ENCODE measurements at places on chromosomes 7 and 10. TPM values are rescaled to one million over a fixed set of nuclear protein-coding genes. Genes with fewer than 3 reads are reported as not detected.
A peak's percentile ranks its signal among the peaks of the same experiment; 100 is the strongest.

SGCE gene
- total RNA-seq: 0.38 TPM

ZCCHC24 gene
- total RNA-seq: 1.4 TPM

TNS3 gene
- total RNA-seq: 4.7 TPM

CTAGE4 gene
- 0.56 TPM for total RNA-seq

SH2B2 gene
- total RNA-seq: 2.9 TPM

EXOC6 gene
- 14.2 TPM for total RNA-seq

LHFPL3 gene
- total RNA-seq: not detected

GRCh38 chr7:134548877-134549276 lies at the start of gene AKR1B15:
Gene AKR1B15, plus strand, starts transcription at chr7:134549110. Its CDS starts 15,510 bp downstream, at chr7:134564620.
- H3K4me1 ChIP-seq: no peaks in the 10 kb centered on the region
- no peaks in the 10 kb centered on the region for H3K36me3 ChIP-seq
- H3K27me3 ChIP-seq: peaks cover 9% of the 10 kb centered on the region

- DNase-seq: no peak
- no peak overlapping the region for H3K27ac ChIP-seq
- no peaks in the 10 kb centered on the region for H3K36me3 ChIP-seq
These were observed 143.1 kb downstream of the ELAPOR2 start for GRCh38 chr7:86916277-86916825.

DNA sequence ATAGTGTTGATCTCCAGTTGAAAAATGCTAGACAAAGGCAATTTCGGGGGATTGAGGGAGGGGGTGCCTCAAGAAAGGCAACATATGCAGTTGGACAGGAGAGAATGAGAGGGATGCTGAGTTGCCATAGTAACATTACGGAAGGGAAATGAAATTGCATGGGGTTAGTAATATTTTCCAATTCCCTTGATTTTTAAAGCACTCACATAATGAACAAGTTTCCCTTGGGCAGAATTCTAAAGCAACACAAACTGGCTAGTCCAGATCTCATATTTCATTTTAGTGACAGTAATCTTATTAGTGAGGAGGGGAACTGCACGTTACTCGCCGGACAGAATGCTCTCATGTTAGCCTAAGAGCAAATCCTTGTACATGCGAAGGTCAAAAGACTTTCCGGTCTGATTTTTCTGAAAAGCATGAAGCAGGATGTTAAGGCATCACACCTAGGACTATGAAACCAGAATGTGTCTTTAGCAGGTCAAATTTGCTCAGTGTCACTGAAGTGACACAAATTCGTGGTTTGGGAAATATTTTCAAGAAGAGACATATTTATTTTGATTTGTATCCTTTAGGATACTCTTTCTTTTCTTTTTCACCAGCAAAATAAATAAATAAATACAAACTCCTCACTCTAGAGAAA lies 165.5 kb downstream of the ANK3 start:
- H3K4me1 ChIP-seq: no peaks in the 10 kb centered on the region
- no peak overlapping the region for H3K4me3 ChIP-seq
- no peaks in the 10 kb centered on the region for H3K27me3 ChIP-seq
- DNase-seq: no peak
- no peaks in the 10 kb centered on the region for H3K36me3 ChIP-seq
- no peak overlapping the region for H3K27ac ChIP-seq

DNA sequence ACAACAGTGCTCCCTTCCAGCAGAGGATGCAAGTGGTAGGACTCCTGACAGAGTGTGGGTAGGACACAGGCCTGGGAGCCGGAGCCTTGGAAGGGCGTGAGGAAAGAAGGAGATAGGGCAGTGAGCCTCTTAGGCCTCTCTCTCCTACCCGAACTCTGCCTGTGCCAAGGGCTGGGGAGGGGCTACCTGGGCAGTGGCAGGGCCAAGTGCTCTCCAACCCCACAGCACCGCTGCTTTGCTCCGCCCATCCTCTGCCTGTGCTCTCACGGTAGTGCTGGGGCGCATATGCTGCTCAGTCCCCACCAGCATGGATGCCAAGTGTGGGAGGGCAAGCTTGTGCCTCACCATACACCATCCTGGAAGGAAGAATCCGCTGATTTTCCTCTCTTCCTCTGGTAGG lies 7.5 kb downstream of the FAM131B start:
- H3K4me1 ChIP-seq: peaks cover 2% of the 10 kb centered on the region
- no peak for DNase-seq
- no peak overlapping the region for H3K4me3 ChIP-seq
- H3K27ac ChIP-seq: no peak overlapping the region
- H3K27me3 ChIP-seq: peaks cover 20% of the 10 kb centered on the region

DNA sequence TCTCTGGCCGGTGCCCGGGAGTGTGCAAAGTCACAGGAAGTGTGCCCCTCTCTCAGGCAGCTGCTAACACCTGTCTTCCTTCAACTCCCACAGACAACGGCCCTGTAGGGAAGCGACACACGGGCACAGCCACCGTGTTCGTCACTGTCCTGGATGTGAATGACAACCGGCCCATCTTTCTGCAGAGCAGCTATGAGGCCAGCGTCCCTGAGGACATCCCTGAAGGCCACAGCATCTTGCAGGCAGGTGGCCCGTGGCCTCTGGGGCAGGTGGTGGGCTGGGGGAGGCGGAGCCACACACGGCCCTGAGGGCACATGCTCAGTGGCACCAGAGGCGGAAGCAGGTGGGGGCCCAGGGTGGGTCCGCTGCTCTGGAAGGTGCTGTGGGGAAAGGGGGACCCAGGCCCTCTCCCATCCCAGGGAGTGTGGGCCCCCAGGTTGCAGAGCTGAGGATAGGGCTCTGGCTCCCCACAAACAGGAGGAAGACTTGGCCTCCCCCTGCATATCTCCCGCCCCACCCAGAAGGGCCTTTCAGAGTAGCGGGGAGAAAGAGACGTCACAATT lies 6.9 kb downstream of the C10orf105 start:
- no peaks in the 10 kb centered on the region for H3K27me3 ChIP-seq
- peak; percentile 68 for DNase-seq
- no peaks in the 10 kb centered on the region for H3K36me3 ChIP-seq
- peak overlapping the region; percentile 97 for H3K27ac ChIP-seq
- H3K4me3 ChIP-seq: peak overlapping the region; percentile 77

DNA sequence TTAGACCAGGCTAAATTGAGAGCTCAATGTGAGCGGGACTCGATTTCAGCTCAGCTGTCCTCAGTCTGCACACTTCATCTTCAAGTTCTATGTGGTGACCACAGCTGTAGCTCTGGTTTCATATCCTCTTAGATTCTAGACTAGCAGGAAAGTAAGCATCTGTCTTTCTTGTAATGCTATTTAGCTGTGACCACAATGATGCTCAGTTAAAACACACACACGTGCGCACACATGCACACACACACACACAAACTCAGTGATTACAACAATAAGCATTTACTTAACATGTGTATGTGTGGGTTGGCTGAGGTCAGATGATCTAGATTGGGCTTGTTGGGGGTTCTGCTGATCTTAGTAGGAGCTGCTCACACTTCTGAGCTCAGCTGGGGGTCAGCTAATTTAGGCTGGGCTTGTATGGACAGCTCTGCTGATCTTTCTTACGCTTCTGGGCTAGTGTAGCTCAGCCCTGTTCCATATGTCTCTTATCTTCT lies 82.5 kb downstream of the ZNF365 start:
- no peak overlapping the region for H3K27ac ChIP-seq
- peaks cover 7% of the 10 kb centered on the region for H3K4me1 ChIP-seq
- no peak overlapping the region for H3K4me3 ChIP-seq
- no peak for DNase-seq
- no peaks in the 10 kb centered on the region for H3K36me3 ChIP-seq

DNA sequence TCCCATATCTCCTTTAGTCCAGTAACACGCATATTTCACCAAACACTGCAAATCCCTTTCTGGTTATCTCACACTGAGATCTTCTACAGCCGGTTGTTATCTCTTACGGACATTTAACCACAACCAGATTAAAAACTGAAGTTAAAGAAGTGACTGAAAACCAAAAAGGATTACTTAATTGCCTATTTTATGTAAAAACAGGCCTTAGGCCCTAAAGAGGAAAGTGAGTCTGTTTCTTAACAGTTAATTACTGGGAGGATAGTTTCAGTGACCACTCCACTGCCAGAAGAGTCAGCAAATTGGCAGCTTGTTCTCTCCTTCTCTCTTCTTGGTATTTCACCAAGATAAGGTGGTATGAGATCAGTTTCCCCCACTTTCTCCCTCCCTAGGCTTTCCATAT lies 161.9 kb upstream of the MEOX2 start:
- no peak for DNase-seq
- no peaks in the 10 kb centered on the region for H3K36me3 ChIP-seq
- no peaks in the 10 kb centered on the region for H3K27me3 ChIP-seq
- no peak overlapping the region for H3K4me3 ChIP-seq
- no peak overlapping the region for H3K27ac ChIP-seq

DNA sequence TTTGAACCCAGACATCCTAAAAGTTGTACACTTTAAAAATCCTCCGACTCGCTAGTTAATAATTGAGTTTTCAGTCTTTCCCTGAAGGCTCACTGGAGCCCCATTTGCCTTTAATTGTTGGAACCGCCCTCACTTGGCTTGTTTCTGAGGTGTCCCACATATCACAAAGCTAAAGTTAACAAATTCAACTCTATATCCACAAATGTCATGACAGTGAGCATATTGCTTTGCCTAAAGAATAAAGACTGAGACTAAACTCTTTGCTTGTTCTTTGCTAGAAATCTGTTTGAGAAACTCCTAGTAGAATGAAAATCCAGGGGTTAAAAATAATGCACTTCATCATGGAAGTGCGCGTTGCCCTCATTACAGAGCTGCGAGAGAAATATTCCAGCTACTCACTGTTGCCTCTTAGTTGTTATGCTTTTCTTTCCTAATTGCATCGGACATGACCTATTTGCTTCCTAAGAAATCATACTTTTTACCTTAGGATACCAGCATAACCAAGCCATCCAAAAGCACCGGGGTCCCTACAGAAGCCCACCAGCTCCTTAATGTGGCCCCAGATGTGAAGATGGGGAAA lies 752 bp downstream of the THSD7A start:
- H3K27me3 ChIP-seq: peaks cover 42% of the 10 kb centered on the region
- H3K4me3 ChIP-seq: peak overlapping the region; percentile 15
- peaks cover 12% of the 10 kb centered on the region for H3K4me1 ChIP-seq
- no peak for DNase-seq

GRCh38 chr10:70135684-70136083 lies 3.1 kb upstream of the AIFM2 start:
- no peak overlapping the region for H3K27ac ChIP-seq
- no peak for DNase-seq
- H3K4me3 ChIP-seq: no peak overlapping the region
- H3K27me3 ChIP-seq: peaks cover 2% of the 10 kb centered on the region

GRCh38 chr10:74816824-74817498 lies 9.4 kb upstream of the KAT6B start:
- no peak overlapping the region for H3K27ac ChIP-seq
- H3K36me3 ChIP-seq: peaks cover 2% of the 10 kb centered on the region
- no peak for DNase-seq

DNA sequence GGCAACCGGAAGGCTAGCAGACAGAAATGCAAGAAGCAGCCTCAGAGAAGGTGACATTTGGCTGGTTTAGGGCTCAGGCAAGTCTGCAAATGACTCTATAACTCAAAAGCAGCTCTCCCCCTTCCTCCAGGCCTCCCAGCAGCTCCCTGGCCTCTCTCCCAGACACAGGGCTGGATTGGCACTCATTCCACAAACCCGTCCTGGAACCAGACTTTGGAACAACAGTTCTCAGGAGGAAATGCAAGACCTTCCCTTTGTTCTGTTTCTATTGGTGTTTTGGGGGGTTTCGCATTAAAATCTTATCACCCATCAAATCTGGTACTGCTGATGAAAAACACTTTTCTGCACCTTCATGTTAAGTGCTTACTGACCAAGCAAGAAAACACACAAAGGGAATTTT lies 40.3 kb upstream of the EFCAB10 start:
- no peaks in the 10 kb centered on the region for H3K4me1 ChIP-seq
- no peak overlapping the region for H3K4me3 ChIP-seq
- no peak for DNase-seq
- no peak overlapping the region for H3K27ac ChIP-seq

DNA sequence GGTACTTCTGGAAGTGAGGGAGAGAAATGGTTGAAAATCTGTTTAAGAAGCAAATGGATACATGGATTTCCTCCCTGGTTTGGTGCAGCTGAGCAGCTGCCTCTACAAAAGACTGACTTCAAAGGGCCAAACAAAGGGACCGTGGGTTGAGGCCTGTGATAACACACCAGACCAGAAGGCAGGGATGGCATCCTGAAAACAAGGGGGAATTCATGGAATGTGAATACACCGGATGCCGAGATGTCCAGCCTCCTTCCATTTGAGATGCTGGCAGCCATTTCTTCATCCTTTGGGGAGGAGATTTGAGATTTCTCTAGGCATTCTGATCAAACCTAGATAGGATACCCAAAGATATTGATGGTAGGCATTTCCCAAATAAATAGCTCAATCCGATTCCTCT lies 36.9 kb downstream of the TAF3 start:
- no peak overlapping the region for H3K27ac ChIP-seq
- no peaks in the 10 kb centered on the region for H3K27me3 ChIP-seq
- no peaks in the 10 kb centered on the region for H3K4me1 ChIP-seq
- no peak overlapping the region for H3K4me3 ChIP-seq

DNA sequence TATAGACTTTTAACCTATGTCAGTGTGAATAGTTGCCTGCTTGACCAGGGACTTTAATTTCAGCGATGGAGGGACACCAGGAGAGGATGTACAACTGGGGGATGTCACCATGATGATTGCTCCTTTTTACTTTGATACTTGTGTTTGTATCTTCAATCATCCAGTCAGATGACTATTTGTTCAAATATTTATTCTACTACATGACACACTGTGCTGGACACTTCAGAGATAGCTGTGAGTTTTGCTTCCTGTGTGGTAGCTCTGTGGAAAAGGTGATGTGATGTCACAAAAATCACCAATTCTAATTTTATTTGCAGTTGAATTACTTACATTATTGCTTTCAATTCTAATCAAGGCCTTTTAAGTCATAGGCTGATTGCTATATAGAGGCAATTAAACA lies 62.7 kb upstream of the CREB5 start:
- DNase-seq: no peak
- peaks cover 7% of the 10 kb centered on the region for H3K27me3 ChIP-seq
- no peaks in the 10 kb centered on the region for H3K36me3 ChIP-seq

GRCh38 chr7:106430103-106430502 lies 145.3 kb upstream of the NAMPT start:
- no peak overlapping the region for H3K4me3 ChIP-seq
- DNase-seq: no peak
- H3K27me3 ChIP-seq: no peaks in the 10 kb centered on the region
- H3K27ac ChIP-seq: no peak overlapping the region
- H3K4me1 ChIP-seq: peaks cover 37% of the 10 kb centered on the region
